ENCODE measurements at places on chromosomes 13 and 19.

- DNase-seq, result no peak
Measured at GRCh38 chr13:94160875-94161274, 318.6 kb downstream of the DCT start.

DNA sequence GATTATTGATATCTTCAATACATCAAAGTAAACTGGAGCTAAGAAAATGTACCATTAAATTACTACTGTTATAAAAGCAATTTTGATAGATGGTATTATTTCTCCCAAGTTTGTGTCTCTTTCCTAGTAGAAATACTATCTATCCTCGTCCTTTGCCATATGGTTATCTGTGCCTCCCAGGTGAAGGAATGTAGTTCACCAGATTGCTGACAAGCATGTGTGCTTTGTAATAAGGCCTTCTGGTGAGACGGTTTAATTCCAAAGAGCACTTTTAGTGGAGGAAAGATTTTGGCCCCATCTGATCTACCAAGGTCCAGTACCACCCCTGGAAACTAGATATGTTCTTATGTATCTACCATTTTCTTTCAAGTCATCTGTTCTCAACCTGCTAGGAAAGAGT lies 243.6 kb downstream of the DLEU7 start:
- no peak for DNase-seq

GRCh38 chr13:24050796-24051715 lies 109.5 kb upstream of the SPATA13 start:
- DNase-seq, result no peak

- no peak for DNase-seq
Measured at GRCh38 chr19:33225458-33225926, at the start of gene SLC7A10. SLC7A10 (minus strand) TSS chr19:33225850; CDS start chr19:33225703, 147 bp downstream.

DNA sequence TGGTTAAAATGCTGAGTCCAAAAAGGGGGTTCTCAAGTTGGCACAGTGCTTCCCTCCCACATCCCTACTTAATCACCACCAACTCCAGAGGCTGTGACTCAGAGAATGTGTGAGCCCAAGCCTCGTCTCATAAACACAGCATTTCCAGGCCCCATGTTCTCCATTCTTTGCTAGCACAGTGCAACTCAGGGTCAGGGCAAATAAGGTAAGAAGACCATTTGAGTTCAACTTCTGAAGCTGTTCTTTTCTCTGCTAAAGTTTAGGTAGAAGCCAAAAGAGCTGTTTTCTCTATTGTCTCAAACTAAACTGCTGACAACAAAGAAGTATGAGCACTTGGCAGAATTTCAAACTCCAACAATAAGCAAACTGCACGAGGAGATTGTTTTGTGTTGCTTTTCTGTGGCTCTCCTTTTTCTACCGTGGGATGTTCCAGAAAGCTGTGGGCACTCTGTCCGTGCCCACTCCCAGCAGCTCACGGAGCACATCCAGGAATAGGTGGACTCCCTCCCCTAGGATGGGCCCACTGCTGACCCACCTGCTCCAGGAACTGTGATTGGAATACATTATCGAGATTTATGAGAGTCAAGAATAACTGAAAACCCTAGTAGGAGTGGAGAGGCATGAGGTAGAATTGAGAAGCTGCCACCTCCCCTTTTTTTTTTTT lies 494.3 kb downstream of the COG6 start:
- DNase-seq, result no peak

DNA sequence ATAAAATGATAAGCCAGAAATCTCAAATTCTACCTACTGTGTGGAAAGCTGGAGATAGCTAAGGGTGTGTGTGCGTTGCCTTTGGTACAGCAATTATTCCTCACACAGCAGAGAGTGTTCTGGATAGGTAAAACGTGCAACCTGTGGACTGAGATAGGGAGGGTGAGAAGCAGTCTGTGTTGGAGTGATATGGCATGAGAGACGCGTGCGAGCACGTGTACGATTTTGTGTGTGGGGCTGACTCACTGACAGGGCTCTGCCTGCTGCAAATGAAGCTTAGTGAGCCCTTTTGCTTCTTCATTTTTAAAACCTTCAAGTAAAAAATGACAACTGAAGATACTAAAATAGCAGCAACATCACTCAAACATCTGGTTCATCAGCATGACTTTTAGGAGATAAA lies 35.7 kb upstream of the SLC10A2 start:
- DNase-seq, result no peak

DNA sequence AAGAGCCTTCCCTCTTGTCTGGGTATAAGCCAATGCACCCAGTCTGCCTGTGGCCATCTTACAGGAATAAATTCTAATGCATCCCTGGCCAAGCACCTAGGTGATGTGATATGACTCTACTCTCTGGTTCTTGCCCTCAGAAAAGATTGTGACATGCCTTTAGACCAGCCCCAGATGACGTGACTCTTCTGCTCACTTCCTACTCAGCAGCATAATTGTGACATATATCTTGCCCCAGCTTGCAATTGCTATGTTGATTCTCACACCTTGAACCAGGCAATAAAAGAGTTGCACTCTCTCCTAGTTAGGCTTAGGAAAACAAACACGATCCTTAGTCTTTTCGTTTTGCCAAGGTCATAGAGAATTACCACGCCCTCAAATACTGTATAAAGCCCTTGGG lies 13.3 kb upstream of the ZNF726 start:
- no peak for DNase-seq
